Lower leg skin (tissue), 4 donors: ENCODE measurements at places on chromosomes 5 and 9.

DNA sequence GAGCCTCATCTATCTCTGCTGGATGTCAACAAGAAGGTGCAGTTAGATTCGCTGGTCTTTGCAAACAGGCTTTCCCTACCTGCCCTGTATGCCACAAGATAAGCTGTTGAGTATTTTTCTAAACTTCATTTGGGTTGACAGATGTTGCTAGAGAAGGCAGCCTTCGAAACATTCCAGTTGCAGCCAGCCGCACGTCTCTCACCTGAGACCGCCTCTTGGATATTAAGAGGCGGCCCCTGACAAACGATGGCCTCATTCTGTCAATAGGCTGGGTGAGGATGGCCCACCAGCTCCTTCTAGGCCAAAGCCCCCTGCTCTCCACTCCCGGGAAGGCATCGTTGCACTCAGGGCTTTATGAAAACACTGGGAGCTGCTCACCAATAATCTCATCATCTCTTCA lies 181.6 kb downstream of the DAB2IP start:
- DNase-seq = no peak

DNA sequence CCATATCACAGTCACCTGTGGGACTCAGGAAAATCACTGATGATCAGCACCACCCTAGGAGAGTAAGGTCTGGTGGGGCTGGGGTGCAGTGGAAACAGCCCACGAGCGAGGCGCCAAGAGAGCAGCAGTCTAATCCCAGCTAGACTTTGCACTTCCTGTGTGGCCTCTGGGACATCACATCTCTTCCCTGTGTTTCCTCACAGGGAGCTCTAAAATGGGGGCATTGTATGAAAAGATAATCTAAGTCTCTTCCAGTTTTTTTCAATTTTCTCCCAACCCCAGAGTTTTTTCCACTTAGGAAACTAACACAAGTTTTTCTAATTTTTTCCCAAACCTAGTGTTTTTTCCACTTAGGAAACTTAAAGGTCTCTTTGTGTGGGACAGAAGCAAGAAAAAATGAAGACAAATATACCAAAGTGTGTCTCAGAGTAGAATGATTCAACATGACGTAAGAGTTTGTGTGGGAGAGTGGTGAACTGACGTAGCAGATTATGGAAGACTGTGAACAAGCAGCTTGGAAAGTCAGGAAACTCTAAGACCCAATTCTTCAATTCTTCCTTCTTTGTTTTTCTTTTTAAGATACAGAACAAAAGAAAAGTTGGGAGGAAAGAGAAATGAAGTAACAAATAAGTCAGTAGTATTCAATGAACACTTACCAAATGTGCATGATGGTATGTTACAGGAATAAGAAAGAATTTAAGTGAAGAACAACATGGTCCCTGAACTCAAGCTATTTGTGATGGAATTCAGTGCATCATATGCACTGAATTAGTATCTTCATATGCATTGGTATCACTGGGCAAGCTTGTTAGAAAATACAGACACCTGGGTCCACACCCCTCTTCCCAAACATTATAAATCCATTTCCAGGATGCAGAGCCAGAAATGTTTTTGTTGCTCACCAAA lies 51.3 kb downstream of the LHFPL2 start:
- no peak for DNase-seq

DNA sequence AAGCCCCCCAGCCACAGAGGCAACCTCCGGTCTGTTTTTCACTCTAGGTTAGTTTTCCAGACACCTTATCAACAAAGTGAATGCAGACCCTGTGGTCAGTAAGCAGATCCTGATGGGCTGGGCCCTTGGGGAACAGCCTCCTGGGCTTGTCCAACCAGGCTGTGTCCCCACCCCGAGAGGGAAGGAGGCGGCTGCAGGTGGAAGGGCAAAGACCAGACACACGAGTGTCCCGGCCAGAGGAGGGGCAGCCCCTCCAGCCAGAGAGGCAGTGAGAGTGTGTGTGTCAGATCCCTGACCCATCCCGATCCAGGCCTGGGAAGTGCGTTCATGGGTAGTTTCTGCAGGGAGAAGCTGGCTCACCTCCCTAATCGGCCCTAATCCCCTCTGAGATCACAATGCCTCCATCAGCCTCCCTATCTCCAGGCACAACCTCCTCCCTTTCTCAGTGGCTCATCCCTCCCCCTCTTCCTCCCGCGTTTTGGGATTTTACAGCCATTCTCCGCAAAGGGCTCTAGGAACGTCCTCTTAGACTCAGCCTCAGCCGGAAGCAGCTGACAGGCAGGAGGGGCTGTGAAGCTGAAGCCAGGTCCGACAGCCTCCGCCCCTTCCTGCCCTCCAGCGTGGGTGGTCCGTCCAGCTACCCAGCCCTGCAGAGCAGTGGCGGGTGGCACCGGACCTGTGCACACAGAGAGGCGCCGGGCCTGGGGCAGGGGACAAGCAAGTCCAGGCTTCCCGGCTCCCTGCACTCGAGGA lies 9.7 kb downstream of the SLC12A7 start:
- DNase-seq = no peak

GRCh38 chr9:137243626-137244485 lies 2.8 kb downstream of the TUBB4B start:
- DNase-seq = no peak

DNA sequence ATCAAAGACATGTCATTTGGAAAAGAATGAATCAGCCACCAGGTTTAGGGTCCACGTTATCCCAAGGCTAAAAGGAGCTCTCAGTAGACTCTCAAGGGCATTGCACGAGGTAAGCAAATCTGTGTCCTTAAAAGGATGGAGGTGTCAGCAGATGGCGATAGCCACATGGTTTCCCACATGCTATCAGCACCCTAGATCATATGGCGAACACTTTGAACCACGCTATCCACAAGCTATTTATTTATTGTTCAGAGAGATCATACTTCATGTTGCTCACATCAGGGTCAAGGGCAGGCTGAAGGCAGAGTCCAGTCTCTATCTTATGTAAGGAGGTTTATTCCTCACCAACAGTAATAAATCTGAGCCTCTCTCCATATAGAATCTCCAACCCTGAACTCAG lies 43.7 kb downstream of the CDH6 start:
- DNase-seq = no peak

GRCh38 chr5:178223828-178224335 lies 8.7 kb downstream of the PHYKPL start:
- no peak for DNase-seq

DNA sequence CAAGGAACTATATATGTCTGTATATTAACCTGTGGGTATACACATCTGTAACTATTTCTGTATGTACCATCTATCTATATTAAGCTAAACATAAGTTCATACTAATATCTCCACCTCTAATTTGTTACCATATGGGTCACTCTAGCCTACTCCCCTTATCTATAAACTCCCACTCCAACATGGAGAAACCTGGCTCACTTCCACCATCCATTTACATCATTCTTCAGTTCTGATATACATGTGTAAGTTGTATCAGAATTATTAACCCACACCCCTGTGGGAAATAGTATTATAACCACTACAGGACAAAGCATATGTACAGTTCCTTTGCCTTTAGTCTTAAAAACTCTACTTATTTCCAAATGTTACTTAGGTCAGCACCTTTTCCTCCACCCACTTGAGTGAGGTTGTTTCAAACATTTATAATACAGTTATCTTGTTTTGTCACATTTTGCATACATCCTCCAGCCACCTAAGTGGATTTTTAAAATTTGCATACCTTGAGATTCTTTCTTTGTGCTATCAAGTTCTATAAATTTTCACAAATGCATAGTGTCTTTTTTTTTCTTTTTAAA lies 10.6 kb downstream of the NDFIP1 start:
- no peak for DNase-seq

DNA sequence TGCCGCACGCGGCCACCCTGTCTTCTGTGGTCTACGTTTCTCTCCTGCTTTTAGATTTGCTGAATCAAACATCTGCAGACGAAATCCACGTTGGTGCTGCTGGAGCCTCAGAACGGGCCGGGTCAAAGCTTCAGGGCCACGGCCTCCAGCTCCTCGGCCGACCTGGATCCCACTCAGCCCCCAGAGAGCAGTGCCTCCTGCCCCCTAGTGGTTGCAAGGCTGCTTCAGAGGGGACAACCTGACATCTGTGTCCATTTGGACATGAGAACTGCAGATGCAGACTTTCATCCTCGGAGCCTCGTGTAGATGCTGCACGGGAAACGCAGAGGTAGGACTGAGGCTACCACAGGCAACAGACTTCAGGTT lies 23.0 kb upstream of the SLC6A3 start:
- DNase-seq = no peak

DNA sequence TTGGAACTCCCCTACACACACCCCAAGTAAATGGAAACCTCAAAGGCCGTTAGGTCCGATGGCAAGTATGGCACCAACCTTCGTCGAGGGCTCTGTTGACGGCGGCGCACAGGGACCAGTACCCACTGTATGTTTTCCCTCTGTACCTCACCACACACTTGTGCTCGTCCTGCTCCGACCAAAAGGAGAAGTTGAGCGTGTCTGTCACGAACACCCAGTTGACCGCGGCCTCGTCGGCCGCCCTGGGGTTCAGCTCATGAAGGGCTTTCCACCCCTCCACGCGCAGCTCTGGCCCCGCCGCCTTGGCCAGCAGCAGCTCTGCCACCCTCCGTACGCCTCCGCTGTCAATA lies 24.0 kb downstream of the HNRNPK start:
- peak; percentile 88 for DNase-seq

DNA sequence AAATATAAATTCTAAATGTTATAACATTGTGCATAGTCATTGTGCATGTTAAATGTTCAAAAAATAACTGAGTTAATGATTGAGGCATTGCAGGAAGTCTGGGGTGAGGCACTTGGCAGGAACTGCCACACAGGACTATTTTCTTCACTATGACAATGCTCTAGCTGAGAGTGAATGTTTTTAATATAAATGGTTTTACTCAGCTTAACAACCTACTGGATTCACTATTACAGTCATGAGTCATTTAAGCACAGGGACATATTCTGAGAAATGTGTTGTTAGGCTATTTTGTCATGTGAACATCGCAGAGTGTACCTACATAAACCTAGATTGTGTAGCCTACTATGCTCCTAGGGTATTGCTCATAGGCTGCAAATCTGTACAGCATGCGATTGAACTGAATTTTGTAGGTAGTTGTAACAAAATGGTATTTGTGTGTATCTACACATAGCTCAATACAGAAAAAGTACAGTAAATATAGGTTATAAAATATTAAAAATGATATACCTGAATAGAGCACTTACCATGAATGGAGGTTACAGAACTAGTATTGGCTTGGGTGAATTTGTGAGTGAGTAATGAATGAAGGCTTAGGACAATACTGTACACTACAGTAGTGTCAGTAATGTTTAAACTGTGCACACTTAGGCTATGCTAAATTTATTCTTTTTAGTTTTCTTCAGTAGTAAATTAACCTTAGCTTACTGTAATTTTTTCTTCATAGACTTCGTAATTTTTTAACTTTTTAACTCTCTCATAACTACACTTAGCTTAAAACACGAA lies 346.1 kb upstream of the PTGER4 start:
- no peak for DNase-seq

GRCh38 chr9:73348471-73348870 lies 196.8 kb downstream of the ANXA1 start:
- no peak for DNase-seq

- DNase-seq = no peak
Observed at GRCh38 chr9:81035171-81035570, 654.2 kb downstream of the TLE1 start.

DNA sequence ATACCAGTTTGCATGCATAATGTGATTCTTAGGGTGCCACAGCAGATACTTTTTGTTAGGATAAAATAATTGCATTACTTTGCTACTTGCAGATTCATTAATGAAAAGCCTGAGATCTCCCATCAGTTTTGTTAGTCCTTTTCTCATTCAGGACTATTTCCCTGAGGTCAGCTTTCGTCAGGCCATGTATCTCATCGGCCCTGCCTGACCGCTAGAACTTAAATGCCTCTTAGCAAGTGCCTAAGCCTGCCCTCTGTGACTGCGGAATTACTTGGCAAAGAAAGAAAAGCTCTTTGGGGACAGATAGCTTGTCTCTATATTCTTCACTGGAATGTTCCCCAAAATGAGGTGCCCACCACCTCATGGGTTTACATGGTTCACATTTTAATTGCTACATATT lies 147.8 kb downstream of the KCTD16 start:
- DNase-seq = no peak

GRCh38 chr9:115158661-115159481 lies 40.9 kb upstream of the TNC start:
- DNase-seq = no peak

DNA sequence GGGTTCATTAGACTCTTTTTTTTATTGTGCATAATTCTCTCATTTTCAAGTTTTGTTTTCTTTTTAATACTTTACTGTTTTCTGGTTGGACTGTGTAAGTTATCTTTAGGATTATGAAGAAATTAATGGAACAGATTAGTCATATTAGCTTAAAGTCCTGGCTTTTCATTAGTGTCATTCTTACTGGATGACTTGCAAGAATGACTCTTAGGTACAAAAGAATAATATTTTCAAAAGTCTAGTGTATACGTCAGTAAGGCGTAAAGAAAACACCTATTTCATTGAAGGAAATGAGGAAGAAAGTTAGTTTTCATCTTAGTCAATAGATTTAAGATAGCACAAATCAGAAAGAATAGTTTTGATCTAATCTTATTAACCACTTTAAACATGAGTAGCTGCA lies 20.4 kb downstream of the UHRF2 start:
- DNase-seq = no peak

- DNase-seq = no peak
Observed at GRCh38 chr5:15864536-15865215, 314.9 kb downstream of the MARCHF11 start.

GRCh38 chr5:123545506-123545905 lies 33.5 kb downstream of the CSNK1G3 start:
- DNase-seq = no peak

- DNase-seq = no peak
Observed at GRCh38 chr9:7982907-7983306, 183.3 kb upstream of the DMAC1 start.
